ENCODE measurements at places on chromosomes 1 and 21.

DNA sequence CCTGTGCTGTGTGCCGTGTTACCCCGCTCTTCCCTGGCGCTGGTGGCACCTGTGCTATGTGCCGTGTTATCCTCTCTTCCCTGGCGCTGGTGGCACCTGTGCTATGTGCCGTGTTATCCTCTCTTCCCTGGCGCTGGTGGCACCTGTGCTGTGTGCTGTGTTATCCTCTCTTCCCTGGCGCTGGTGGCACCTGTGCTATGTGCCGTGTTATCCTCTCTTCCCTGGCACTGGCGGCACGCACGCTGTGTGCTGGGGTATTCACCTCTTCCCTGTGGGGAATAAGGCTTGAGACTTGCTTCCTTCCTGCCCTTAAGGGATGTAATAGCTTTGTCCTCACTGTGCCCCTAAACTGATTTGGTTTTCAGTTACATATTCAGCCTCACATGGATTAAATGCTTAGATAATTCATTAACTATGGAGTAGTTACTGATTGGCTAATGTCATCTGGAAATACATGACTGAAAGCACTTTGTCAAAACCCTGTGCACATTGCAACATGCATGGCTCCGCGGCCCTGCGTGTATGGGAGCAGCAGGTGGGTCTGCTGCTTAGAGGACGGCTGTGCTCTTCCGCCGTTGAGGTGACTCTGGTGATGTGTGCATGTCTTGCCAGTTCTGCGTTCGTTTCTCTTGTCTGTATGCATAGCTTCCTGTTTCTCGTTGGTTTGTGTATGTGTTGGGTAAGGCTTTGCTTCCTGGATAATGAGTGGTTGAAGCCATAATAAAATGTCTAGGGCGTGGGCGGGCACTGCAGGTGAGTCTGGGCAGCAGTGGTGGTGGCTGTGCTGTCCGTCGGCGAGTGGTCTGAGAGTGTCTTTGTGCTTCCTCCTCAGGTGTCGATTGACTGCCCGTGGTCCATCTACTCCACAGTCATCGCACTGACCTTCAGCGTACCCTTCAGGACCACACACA is 17.9 kb upstream of the PWP2 start:
- peak; percentile 37 for DNase-seq

- no peak for DNase-seq
Observed at GRCh38 chr1:90502696-90503095, 214.4 kb downstream of the BARHL2 start.

DNA sequence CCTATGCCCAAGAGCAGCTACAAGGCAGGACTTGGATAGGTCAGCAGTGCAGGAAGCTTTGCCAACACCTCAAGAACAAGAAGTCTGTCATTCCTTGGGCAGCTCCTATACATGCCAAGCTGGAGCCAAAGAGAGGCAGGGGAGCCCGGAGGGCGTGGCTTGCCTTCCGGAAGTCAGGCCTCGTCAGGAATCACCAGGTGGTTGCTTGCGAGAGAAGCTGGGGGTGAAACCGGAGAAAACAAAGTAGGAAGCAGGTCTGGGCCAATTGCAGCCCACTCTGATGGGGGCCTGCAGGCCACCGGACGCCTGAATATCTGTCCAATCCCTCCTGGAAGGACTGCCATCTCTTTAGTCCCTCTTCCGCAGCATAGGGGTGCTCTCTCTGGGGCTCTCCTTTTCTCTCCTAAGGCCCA is 794 bp upstream of the FAM76A start:
- no peak for DNase-seq

- peak; percentile 83 for DNase-seq
Observed at GRCh38 chr1:156052862-156053767, 483 bp downstream of the UBQLN4 start.

- no peak for DNase-seq
Observed at GRCh38 chr1:247400685-247401084, 15.3 kb upstream of the NLRP3 start.

DNA sequence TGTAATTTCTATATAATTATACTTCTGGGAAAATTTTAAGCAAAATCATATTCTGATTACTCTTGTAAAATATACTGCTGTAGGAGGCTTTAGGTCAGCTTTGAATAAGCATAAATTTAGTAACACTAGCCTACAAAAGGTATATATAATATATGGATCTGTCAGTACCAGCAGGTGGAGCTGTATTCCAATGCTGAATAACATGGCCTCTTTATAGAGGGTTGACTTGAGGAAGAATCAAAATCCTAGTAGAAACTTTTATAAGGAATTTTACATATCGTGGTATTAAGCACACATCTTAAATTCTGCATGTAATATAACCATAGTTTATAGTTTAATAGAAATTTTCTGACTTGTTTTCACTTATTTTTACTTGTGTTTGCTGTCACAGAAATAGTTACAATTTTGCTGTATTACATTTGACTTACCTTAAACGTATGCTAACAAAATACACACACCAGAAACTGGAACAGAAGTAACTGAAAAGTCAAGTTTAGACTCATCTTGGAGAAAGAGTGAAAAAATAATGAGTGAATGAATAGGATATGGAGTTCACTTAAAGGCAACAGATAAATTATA is 79.3 kb downstream of the HMCN1 start:
- no peak for DNase-seq

DNA sequence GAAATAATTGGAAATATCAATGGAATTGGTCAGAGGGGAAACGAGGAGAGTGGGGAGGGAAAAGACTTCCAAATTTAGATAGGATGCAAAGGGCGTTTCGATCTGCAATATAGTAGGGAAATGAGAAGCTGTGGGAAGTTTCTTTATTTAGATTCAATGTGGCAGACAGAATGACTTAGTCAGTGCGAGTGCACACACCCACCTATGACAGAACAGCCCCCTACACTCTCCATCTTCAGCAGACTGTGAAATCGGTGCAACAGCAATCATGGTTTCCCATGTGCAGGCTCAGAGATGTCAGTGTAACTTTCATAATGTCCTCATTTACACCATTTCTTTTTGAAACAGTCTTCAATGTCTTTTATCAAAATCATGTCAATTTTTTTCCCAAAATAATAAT is 46.0 kb downstream of the DIP2A start:
- no peak for DNase-seq

DNA sequence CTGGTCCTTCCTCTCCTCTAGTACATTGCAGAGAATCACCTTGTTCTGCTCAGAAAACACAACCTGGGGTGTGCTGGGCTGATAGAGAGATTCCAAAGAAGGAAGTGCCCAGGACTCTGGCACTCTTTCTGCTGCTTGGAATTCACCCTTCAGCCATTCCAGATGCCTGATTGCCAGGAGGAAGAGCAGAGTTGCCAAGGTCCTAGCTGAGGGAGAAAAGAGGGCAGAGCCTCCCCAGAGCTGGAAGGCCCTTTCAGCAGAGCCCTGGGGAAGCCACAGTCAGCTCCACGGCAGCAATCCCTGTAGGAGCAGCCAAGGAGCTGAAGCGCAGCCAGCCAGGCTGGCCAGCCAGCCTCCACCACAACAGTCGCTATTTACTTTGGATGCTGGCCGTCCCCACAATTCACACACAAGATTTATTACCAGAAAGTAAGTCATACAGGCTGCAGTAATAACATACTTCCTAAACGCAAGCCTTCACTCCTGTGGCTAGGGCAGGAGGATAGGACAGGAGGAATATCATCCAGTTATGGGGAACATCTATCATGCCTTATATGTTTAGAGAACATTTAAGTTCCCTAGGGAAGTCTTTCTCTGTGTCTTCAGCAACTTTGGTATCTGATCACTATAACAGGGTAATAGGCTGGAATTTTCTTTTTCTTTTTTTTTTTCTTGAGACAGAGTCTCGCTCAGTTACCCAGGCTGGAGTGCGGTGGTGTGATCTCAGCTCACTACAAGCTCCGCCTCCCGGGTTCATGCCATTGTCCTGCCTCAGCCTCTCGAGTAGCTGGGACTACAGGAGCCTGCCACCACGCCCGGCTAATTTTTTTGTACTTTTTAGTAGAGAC is 36.6 kb upstream of the SLC44A3 start:
- no peak for DNase-seq

- DNase-seq, result peak; percentile 85
Observed at GRCh38 chr1:31593770-31594632, 17.7 kb downstream of the TINAGL1 start.

DNA sequence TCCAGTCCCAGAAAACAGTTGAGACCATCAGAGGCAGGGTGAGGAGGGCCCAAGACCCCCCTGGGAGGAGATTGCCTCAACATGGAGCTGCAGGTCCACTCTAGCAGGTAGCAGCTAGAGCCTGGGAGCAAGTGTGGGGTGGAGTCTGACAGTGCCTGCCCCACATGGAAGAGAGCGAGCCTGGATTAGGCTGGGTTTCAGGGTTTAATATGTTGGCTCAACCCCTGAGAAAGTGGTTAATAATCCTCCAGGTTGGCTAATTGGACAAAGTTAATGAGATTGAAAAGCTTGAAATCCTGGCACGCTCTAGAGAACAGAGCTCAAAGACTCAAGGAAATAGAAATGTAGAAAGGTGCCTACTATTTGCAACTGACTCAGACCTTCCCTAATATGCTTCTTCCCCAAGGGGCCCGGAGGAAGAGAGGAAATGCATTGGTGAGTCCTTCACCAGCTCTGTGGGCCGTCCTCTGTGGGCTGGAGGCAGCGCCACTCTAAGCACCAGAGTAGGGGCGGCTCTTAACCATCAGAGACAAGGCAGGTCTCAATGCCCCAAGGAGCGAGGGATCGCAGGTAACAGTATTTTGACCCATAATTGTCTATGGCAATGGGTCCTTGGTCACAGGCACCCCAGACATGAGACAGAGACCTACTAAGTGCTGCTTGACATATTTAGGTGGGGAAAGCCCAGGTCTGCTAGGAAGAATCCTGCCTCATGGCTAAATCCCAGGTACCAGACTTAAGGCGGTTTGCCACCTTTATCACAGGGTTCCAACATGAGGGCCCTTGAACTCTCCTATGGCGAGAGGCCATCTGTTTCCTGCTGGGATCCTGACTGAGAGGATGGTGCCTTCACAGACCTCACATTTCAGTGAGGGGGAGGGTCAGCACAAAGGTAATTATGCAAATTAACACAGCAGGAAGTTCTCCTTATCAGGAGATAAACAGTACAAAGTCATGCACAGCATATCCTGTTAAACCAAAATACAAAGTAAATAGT is 33.8 kb downstream of the RSPH1 start:
- peak; percentile 24 for DNase-seq

DNA sequence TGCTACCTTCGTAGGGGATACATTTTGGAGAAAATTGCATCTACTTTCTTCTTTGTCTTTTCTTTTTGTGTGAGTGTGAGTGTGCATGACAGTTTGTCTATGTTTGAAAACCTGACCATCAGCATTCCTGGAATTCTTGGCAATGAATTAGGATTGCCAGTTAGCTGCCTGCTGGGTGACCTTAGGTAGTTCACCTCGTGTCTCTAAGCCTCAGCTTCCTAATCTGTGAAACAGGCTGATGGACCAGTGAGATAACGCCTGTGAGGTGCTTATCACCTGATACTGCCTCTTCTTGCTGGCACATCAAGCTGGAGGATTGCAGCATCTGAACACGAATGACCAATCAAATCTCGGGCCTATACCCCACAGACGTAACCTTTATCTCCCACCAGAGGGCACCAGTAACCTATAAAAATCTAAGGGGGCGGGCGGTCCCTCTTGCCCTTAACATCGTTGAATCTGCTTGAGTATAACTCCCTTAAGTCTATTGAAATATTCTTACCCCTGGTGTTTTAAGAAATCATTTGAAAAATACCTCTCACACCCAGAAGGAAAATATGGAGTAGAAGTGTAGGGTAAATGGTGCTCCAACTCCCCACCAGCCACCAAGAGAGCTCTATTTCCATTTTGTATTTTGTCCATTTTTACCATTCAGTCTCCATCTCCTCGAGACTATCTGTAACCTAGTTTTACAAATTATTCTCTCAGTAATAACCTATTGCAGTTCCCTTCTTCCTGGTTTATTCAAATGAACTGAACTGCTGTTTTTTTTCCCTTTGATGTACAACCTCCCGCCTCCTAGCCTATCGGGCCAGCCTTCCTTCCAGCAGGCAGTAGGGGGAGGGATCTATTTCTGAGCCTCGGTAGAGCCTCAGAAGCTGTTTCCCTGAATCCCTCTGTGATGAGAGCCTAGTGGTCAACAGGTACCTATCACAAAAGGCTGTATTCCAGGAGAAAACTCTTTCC is 49.7 kb downstream of the MDM4 start:
- peak; percentile 62 for DNase-seq

GRCh38 chr1:47805921-47806361 is 191.2 kb downstream of the TRABD2B start:
- no peak for DNase-seq

DNA sequence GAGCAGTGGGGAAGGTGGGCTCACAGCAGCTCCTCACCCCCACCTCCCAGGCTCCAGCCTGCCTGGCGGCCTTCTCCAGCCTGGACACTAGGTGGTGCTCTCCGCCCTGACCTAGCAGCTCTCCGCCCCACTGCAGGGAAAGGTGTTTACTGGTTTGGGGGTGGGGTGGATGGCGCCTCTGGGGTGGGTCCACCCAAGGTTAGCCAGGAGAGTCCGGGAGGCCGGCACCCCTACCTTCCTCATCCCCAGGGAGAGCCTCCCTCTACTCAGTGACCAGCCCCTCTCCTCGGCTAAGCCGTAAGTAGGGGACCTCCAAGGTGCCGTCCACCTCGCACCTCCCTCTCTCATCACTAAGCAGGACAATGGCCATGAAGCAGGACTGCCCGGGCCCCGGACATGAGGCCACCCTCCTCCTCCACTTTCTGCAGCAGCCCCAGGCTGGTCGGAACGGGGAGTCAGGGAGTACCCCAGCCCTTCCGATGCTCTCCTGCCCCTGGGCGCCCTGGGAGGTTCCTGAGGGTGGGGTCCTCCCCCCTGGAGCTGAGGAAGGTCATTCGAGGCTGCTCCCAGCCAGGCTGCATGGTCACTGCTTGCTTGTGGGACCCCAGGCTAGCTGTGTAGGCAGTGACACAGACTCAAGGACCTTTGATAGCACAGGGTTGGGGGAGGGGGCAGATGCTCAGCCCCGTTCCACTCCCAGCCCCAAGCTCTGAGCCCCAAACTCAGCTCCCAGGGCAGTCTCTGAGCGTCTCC is 101.4 kb upstream of the VAMP3 start:
- peak; percentile 74 for DNase-seq

- DNase-seq, result no peak
Observed at GRCh38 chr1:28801461-28801860, 10.5 kb upstream of the OPRD1 start.

DNA sequence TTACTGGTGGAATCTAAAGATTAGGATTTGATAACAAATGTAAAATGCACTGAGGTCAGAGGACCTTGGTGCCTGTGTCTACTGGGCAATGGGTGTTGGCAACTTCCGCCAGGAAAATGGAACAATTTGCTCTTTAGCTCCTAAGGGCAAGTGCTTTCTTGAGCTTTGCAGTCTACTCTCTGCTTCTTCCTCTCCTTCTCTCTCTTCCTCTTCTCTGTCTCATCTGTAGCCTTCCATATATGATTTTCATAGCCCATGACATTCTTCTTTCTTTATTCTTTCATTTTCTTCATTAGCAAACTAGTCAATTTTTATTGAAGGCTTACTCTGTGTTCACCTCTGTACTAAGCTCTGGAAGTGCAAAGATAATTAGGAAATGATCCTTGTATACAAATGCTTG is 35.5 kb downstream of the OVGP1 start:
- DNase-seq, result no peak

Data from stimulated activated CD8-positive, alpha-beta memory T cell treated with anti-CD3 and anti-CD28 coated beads, Interleukin-4, amount 100 ng/mL, for 48 hours (primary cell).